ENCODE measurements at places on chromosomes 16 and 17. TPM values are rescaled to one million over a fixed set of nuclear protein-coding genes. Genes with fewer than 3 reads are reported as not detected.

- no peak within 1 kb of the TSS for H3K27ac ChIP-seq
- H3K27me3 ChIP-seq: peaks cover 21% of the 10 kb centered on the region
- no peak for DNase-seq
- no peaks in the 10 kb centered on the region for H3K36me3 ChIP-seq
These were observed at the start of gene MEIOC for GRCh38 chr17:44655983-44656710. MEIOC (plus strand) TSS chr17:44656468; CDS start chr17:44656614, 146 bp downstream.

DNA sequence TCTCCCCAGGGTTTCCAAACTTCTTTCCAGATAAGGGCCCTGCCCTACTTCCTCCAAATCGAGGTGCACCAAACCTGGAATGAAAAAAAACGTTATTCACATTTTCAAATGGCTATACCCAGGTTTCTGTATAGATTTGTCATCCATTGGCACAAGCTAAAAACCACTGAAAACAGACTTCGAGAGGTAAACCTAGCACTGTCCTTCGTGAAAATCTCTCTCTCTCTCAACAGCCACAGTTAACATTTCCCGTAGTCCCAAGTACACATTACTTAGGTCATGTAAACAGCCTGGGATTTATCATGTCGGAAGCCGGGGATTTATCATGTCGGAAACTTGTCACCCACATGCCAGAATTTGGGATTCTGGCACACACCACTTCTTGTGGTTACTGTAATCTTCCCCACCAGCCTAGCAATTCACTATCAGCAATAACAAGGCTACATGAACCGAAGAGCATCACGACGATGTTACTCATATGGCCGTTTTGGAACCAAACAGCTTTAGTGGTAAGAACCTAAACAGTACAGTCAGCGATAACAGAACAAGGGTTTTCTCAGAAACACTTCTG is 1.2 kb downstream of the DDX5 start:
- H3K36me3 ChIP-seq: peaks cover 65% of the 10 kb centered on the region
- H3K27me3 ChIP-seq: no peaks in the 10 kb centered on the region
- no peak for DNase-seq
- peak overlapping the region; percentile 100 for H3K27ac ChIP-seq
- peaks cover 48% of the 10 kb centered on the region for H3K4me1 ChIP-seq

DNA sequence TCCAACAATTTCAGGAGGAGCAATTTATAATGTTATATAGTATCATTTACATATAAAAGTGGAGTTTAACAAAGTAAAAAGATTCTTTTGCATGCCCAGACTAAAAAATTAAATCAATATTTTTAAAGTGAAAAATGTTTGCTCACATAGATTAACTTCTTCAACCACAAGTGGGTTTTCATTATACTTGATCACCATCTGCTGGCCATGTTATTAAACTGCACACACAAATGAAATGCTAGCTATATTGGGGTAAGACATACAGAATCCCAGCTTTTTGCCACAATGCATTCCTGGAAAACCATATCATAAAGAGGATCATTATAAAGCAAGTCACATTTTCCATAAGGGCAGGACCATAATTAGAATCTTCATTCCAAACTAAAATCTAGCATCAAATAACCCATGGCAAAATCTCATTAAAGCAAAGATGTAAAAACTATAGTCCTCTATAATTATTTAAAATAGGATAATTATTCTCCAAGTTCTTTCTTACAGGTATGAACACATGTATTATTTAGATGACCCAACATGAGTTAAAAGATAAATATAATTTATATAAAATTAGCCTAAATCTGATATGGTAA is 26.3 kb downstream of the CEP112 start:
- H3K4me1 ChIP-seq: no peaks in the 10 kb centered on the region
- no peaks in the 10 kb centered on the region for H3K27me3 ChIP-seq
- DNase-seq: no peak
- no peak overlapping the region for H3K4me3 ChIP-seq

- no peaks in the 10 kb centered on the region for H3K36me3 ChIP-seq
- peak; percentile 72 for DNase-seq
- H3K4me3 ChIP-seq: peak overlapping the region; percentile 77
- H3K4me1 ChIP-seq: peaks cover 34% of the 10 kb centered on the region
- H3K27me3 ChIP-seq: no peaks in the 10 kb centered on the region
These were observed 797 bp downstream of the HES7 start for GRCh38 chr17:8122924-8123694.

DNA sequence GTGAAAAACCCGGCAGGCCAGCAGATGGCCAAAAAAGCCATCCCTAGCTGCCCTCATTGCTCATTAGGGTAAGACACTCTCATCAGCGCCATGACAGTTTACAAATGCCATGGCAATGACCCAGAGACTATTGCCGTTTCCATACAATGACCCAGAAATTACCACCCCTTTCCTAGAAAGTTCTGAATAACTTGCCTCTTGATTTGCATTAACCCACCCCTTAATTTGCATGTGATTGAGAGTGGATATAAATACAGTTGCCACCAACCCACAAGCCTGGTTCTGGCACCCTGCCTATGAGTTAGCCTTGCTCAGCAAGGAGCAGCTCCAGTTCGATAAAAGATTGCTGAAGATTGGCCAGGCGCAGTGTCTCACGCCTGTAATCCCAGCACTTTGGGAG is 16.1 kb upstream of the C16orf54 start:
- no peaks in the 10 kb centered on the region for H3K27me3 ChIP-seq
- H3K36me3 ChIP-seq: no peaks in the 10 kb centered on the region
- H3K27ac ChIP-seq: no peak overlapping the region
- no peaks in the 10 kb centered on the region for H3K4me1 ChIP-seq

GRCh38 chr16:54062361-54063278 is 224.0 kb downstream of the IRX3 start:
- peaks cover 16% of the 10 kb centered on the region for H3K4me1 ChIP-seq
- no peak for DNase-seq
- H3K27ac ChIP-seq: no peak overlapping the region
- no peak overlapping the region for H3K4me3 ChIP-seq

DNA sequence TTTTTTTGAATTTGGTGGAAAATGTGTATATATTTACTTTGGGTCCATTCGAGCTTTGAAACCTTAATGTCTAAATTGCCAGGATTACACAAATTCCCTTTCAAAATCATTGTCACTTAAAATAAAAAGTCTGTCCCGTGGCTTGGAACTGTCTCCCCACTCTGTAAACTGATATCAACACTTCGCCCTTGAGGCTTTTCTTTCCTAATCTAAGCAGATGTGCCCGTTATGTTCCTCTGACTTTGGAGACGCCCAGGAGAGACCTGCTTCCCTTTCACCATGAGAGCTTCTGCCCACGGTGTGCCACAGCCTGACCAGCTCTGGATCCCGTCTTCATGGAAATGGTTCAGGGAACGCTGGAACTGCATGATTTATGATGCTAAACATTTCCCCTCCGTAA is 151.3 kb downstream of the C16orf95 start:
- no peak overlapping the region for H3K4me3 ChIP-seq
- DNase-seq: no peak
- H3K27me3 ChIP-seq: no peaks in the 10 kb centered on the region
- H3K36me3 ChIP-seq: no peaks in the 10 kb centered on the region
- H3K27ac ChIP-seq: no peak overlapping the region

- H3K4me3 ChIP-seq: no peak overlapping the region
- no peak for DNase-seq
- no peak overlapping the region for H3K27ac ChIP-seq
- no peaks in the 10 kb centered on the region for H3K4me1 ChIP-seq
- no peaks in the 10 kb centered on the region for H3K36me3 ChIP-seq
These were observed 24.6 kb upstream of the SHISA9 start for GRCh38 chr16:12876778-12877177.

DNA sequence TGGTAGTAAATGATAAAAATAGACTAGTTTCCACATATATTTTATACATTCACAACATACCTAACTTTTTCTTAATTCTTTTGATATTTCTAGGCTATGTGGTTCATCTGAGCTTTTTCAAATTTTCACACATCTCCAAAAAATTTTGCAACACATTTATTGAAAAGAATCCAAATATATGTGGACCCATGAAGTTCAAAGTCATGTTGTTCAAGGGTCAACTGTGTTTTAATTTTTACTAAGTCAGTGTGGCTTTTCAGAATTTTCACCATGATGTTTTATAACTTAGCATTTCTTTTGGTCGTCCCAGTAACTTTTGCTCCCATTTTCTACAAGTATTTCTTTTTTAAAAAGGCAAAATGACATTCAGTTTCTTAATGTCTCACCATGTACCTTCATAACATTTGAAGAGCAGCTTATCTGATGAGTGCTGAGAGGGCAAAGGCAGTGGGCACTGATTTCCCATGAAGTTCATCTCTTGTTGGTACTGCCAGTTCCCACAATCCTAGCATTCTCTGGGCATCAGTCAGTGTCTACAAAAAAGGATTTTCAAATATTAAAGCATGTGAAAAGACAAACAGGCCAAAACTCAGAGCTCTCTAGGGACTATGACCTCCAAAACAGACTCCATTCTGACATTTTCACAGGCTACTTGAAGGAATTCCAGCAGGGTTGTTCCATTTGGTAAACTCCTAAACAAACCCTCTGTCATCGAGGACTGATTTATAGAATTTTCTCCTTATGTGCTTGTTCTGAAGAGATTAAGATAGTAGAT is 80.3 kb downstream of the MRTFB start:
- H3K27me3 ChIP-seq: no peaks in the 10 kb centered on the region
- DNase-seq: no peak
- no peak overlapping the region for H3K27ac ChIP-seq
- no peak overlapping the region for H3K4me3 ChIP-seq

DNA sequence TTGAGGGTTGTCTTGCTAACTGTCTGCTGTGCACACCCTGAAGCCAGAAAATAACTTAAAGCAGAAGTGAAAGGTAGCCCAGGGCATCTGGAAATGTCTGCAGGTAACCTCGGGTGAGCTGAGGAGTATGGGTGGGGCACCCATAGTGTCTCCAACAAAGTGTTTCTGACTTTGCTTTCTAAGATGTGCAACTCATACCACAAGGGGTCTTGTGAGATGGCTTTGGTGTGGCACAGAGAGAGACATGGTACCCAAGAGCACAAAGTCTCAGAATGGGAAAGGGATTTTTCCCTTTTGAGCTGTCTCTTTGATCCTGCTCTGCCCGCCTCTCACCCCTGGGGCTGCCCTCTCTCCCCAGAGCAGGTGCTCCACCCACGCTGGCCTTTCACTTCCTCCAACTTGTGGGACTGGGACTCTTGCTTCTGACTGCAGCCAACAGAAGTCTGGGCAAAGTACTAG is 6.9 kb downstream of the CHD9 start:
- no peak overlapping the region for H3K4me3 ChIP-seq
- H3K4me1 ChIP-seq: peaks cover 36% of the 10 kb centered on the region
- H3K36me3 ChIP-seq: no peaks in the 10 kb centered on the region
- peak overlapping the region; percentile 5 for H3K27ac ChIP-seq
- no peak for DNase-seq

GRCh38 chr16:3646348-3646920 is 8.1 kb upstream of the DNASE1 start:
- peak overlapping the region; percentile 72 for H3K27ac ChIP-seq
- peaks cover 15% of the 10 kb centered on the region for H3K4me1 ChIP-seq
- no peaks in the 10 kb centered on the region for H3K36me3 ChIP-seq
- no peak overlapping the region for H3K4me3 ChIP-seq
- no peaks in the 10 kb centered on the region for H3K27me3 ChIP-seq
- DNase-seq: no peak

Gene ABHD15
- total RNA-seq: 2.3 TPM

Gene PRSS22
- total RNA-seq: not detected

Gene MYADML2
- total RNA-seq: 11.0 TPM

Gene TAT
- total RNA-seq: not detected

Gene KRTAP4-9
- total RNA-seq: not detected

Gene CRYM
- total RNA-seq: 33.4 TPM

Gene EXOC3L1
- total RNA-seq: 1.9 TPM

Gene KRTAP3-1
- not detected for total RNA-seq
